Anterior cingulate cortex (tissue), 58 donors: ENCODE measurements at places on chromosomes 12 and 14.
A peak's percentile ranks its signal among the peaks of the same experiment; 100 is the strongest.

GRCh38 chr12:100348657-100349454 is 8.0 kb upstream of the SLC17A8 start:
- DNase-seq, result no peak

DNA sequence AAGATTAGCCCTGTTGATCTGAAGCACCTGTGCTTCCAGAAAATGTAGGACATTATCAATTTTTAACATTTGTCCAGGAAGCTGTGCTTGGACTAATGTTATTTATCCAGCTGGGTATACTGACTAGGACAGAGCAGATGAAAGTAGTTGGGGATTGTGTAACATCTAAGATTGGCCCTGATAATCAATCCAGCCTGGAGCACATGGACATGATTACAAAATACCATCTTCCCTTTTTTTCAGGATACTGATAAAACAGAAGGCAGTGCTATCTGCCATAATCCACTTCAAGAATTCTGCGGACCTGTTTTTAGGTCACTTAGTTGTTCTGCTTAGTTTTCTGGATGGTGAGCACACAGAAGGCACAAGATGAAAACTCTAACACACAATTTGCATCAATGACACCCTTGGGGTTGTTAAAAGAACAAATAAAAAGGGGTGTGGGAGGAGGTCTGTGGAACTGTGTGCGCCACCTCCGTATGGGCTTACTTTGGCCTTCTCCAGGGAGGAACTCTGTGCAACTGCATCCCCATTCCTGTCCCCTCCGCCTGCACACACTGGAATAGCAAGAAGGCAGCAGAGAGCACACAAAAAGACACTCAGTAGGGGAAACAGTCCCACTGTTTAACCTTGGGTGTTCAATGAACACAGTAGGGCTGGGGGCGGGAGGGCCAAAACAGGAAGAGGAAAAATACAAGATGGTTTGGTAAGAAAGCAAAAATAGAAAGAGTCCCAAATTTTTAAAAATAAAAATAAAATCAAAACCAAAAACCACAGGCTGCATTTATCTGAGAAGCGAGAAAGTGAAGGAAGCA is 31.1 kb upstream of the DUSP6 start:
- no peak for DNase-seq

DNA sequence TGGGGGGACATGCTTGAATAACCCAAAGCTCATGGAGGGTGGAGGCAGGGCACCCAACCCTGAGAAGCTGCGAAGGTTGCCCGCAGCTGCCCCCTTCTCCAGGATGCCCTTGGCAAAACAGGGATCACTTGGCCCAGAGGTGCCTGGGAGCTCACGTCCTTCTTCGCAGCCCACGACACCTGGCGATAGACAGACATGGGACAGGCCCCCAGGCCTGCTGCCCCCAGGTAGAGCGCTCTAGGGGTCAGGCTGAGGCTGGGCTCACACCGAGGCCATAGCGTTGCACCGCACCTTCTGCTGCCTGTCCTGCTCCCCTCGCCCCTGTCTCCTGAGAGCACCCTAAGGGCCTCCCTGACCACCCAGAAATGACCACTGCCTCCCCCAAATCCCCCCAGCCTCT is 20.2 kb upstream of the PLA2G1B start:
- DNase-seq, result no peak

DNA sequence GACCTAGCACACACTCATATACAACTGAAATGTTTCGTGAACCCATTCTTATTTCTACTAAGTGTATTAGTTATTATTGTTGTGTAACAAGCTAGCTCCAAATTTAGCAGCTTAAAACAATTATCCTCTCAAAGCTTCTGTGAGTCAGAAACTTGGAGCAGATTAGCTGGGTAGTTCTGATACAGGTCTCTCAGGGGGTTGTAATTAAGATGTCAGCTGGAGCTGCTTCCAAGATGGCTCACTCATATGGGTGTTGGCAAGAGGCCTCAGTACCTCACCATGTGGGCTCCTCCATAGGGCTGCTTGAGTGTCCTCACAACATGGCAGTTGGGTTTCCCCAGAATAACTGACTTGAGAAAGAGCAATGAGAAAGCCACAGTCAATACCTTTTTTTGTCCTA is 9.8 kb downstream of the GPR135 start:
- no peak for DNase-seq

GRCh38 chr12:88733008-88733407 is 152.7 kb upstream of the KITLG start:
- DNase-seq, result no peak

- DNase-seq, result no peak
These were observed 58.3 kb upstream of the ARID2 start for GRCh38 chr12:45671254-45671653.

GRCh38 chr12:118727196-118727978 is 254.0 kb upstream of the SRRM4 start:
- no peak for DNase-seq

- no peak for DNase-seq
These were observed 50.1 kb upstream of the RERGL start for GRCh38 chr12:18139989-18140596.

GRCh38 chr12:87866578-87867292 is 162.5 kb downstream of the C12orf50 start:
- DNase-seq, result no peak

GRCh38 chr14:92248696-92249095 is 74.3 kb upstream of the SLC24A4 start:
- DNase-seq, result no peak

DNA sequence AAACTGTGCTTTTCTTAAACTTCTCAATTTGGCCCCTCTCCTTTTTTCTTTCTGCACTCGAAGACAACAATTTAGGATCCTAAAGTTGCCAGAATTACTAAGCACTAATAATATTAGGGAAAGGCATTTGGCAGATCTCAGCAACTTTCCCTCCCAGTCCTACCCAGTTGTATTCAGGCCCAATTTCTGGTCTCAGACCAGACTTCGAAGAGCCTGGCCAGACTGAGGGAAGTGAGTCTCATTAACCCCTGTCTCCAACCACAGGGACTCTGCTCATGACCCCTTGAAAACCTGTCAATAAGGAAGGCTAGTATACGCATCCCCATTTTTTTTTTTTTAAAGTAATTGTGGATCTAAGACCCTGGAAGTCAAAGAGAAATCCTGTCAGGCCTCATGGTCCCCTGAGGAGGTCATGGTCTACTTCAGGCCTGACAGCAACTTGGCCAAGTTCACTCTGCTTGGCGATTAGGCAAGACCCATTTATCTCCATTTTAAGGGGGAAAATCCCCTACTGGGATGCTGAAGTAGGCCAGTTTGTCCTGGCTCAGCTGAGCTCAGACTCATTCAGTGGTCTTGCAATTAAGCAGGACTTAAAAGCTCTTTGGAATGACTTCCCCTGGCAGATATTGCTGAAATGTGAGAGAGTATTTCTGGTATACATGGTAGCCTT is 521.0 kb downstream of the FUT8 start:
- peak; percentile 17 for DNase-seq

DNA sequence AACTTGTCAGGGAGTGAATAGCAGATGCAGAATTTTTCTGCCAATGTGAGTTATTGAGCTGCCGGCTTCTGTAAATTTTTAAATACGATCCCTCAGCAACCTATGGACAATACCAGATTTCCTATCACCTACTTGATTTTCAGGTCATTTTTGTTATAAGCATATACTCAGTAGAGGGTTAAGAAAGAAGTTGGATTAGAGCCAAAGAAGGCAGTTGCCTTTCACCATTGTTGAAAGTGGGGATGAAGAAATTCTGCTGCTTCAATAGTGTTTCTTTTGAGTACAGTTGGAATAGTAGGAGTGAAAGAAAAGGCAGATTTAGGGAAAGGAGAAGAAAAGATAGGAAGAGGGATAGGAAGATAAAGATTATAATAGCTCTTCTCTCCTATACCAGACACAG is 197.1 kb downstream of the ATP23 start:
- DNase-seq, result no peak

GRCh38 chr14:36863271-36863670 is 201.6 kb downstream of the PAX9 start:
- DNase-seq, result no peak

DNA sequence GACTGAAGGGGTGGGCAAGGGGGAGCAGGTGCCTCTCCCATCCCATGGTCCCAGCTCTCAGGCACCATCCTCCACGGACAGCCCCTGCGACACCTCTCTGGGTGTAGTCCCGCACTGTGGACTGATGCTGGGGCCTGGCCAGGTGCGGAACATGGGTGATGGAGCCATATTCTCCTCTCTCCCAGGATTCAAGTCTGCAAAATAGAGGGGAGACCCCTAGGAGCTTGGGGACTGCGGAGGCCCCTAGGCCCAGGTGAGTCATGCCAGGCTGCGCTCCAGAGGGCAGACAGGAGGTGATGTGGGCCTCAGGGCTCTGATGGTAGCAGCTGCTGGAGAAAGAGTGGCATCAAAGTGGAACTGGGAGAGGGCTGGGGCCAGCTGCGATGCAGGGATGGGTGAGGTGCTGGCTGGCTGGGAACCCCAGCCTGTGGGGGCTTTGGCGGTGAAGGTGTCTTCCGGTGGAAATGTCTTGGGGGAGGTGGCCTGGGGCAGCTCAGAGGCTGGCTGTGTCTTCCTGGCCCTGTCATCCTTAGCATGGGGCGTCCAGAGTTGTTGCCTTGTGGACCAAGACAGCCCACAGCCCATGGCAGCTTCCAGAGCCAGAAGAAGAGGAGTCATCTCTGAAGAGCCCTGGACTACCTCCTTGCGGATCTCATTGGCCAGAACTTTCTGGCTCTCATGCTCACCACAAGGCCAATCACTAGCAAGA is 149.1 kb downstream of the KIF26A start:
- no peak for DNase-seq

DNA sequence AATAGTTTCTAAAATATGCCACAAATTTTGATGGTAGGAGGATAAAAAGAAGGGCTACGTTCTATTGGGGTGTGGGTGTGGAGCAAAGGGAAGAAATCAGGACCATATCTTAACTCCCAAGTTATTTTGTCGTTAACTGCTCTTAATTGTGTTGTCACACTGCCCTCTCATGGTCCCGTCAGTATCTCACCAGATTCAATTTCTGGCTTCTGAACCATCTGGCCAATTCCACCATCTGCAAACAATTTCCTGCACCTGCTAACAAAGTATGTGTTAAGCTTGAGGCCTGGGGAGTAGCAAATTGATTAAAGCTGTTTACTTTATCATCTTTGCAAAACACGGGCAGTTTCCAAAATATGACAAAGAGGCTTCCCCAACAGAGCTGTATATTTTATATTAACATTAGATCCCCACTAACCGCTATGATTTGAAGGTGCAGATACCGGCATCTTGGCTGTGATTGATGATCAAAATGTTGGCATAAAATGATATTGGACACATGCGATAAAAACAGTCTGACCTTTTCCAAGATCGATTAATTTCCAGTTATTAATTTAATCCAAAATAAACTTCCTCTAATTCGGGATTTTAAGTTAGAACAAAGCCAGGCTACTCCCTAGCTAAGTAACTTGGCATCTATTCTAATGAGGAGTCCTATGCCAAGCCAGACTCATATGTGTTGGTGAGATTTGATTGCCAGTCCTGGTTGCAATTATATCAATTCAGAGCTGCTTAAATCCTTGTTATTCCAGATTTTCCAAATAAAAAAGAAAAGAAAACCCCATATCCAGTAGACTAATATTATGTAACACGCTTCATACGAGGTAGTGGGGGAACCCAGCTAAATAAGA is 6.9 kb upstream of the DNM1L start:
- no peak for DNase-seq

DNA sequence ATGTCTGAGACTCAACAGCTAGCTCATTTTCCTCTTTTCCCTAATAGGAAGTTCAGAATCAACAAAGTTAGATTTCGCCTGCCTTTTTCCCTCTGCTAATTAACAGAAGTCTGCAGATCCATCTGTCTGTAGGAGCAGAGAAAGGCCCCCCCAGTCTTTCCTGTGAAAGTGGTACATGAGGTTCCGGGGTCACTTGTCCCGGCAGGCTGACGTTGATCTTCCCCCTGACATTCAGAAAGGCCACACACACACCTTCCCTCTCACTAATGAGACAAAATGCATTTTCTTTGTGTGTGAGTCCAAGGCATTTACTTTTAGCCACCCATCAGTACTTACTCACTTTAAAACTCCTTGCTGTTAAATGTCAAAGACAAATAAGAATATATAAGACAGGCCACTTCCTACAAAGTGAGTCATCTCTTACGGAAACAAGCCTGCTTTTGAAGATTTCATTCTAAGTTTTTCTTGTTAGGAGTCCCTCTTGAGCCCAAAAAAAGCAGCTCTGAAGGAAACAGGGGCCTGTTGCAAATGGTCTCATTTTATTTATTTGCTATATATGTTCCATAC is 138.7 kb downstream of the TTC7B start:
- DNase-seq, result no peak

DNA sequence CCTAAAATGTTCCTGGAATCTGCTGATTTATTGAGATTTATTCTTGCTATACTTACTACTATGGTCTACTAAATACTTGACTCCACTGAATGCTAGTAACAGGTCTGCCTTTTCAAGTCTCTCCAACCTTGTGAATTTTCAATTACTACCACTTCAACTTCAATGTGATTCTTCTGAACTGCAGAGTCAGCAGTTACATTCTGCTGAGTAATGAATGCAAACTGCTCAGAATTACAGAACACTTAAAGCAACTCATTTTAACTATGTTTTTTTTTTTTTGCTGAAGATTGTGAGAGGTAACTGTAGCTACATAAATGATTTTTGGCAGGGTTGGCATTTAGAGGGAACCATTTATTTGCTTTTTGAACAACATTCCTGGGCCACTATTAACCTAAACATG is 41.8 kb downstream of the ARF6 start:
- DNase-seq, result no peak
